ENCODE measurements at places on chromosomes 5 and 9. TPM values are rescaled to one million over a fixed set of nuclear protein-coding genes. Genes with fewer than 3 reads are reported as not detected.

DNA sequence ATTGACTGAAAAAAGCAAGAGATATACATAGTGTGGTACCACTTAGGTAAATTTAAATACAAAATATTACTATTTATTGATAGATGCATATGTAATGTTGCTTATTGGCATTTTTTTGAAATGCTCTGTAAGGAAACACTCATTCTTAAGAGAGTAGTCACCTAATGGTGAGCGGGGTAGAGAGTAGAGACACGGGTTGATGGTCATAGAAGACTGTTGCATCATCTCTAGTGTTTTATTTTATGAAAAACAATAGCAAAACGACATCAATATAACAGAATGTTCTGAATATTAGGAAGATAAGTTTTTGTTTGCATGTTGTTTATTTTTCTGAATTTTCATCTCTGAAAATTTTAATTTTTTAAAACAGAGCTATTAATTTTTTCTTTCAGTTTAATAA is 4.0 kb downstream of the SRP19 start:
- no peak for DNase-seq

DNA sequence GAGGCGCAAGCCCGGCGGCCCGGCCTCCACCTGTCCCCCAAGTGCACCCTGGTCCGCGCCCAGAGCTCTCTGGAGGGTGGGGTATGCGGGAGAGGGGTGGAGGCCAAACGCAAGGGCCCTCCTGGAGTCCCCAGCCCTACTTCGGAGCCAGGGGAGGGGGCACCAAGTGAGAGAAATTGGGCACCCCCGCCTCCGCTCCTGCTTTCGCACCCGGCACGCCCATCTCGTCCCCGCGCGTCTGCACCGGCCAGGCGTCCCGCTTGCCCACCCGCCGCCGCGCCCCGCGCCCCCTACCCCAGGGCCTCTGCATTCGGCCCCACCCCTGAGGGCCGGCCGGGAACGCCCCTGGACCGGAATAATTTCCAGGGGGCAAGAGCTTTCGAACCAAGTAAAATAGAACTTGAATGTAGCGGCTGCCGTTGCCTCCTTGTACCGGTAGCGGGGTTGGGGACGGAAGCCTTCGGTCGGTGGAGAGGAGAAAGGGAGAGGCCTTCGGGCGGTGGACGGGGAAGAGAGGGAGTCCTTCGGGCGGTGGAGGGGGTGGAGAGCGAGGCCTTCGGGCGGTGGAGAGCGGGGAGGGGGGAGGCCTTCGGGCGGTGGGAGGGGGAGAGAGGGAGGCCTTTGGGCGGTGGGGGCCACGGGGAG is 694 bp upstream of the PHPT1 start:
- DNase-seq = no peak

DNA sequence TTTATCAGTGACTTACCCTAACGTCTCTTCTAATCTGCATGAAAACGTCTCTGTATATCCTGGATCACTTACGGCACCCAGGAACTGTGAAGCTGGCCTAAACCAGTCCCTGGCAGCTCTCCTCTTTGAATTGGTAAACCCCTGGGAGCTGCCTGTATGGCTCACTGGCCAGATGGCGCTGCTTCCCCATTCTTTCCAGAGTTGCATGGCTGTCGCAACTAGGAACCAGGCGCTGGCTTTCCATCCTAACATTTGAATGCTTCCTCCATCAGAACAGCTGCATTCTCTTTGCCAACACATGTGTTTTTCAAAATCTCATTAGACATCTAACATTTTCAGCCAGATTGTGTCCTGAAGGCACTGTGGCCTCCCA is 8.0 kb upstream of the PCA3 start:
- DNase-seq = peak; percentile 6

DNA sequence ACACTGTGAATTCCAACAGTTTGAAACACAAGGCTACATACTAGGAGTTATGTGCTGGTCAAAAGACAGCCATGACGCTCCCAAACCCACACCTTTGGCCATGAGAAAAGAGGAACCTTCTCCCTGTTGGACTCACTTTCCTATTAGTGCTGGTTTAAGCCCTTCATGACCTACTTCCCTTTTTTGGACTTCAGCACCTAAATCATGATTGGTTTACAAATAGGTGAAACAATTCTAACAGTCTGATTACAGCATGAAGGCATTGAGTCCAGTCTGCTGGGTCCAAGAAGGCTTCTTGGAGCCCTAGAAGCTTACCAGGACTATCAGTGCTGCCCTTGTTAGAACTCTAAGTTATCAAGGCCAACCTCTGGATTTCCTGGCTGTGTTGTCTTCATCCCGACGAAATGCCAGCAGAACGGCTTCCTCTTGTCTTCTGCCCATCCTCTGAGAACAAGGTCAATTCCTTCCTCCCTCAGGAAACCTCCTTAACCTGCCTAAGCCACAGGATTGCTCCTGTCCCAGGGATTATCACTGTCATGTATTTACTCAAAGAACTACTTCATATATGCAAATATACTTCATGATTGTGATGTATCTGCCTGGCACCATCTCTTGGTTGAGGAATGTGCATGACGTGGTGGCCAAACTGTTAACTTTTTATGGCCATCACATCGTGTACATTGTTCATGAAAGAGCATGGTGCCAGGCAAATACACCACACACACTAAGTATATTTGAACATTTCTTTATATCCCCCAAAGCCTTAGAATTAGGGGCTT is 83.6 kb downstream of the ANKH start:
- DNase-seq = peak; percentile 58

GRCh38 chr5:149561848-149562247 is 10.6 kb upstream of the CSNK1A1 start:
- DNase-seq = no peak

- DNase-seq = no peak
Observed at GRCh38 chr5:148746826-148747535, 79.4 kb upstream of the ADRB2 start.

DNA sequence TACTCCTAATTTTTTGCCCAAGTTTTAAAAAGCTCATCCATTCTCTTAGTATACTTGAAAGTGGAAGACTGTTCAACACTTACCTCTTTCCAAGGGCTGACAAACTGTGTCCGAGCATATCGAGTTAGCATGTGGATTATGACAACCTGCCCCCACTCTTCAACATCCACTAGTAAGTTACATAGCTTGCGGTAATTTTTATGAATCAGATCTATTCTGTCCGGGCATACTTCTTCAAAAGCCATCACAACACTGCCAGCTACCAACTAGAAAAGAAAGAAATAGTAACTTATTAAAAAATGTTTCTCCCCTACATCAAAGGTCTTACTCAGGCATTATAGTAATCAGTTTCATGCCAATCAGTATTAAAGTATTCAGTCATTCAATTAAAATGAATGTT is 78.5 kb downstream of the AP3B1 start:
- no peak for DNase-seq

GRCh38 chr9:77848404-77848803 is 183.2 kb downstream of the GNAQ start:
- no peak for DNase-seq

The SOHLH1 gene
- 16.8 TPM for total RNA-seq

The NUTM2F gene
- total RNA-seq = 0.40 TPM

The SLC12A7 gene
- 138 TPM for total RNA-seq

Data from prostate gland (tissue), 2 donors.